ENCODE measurements at places on chromosomes 1 and 21.

DNA sequence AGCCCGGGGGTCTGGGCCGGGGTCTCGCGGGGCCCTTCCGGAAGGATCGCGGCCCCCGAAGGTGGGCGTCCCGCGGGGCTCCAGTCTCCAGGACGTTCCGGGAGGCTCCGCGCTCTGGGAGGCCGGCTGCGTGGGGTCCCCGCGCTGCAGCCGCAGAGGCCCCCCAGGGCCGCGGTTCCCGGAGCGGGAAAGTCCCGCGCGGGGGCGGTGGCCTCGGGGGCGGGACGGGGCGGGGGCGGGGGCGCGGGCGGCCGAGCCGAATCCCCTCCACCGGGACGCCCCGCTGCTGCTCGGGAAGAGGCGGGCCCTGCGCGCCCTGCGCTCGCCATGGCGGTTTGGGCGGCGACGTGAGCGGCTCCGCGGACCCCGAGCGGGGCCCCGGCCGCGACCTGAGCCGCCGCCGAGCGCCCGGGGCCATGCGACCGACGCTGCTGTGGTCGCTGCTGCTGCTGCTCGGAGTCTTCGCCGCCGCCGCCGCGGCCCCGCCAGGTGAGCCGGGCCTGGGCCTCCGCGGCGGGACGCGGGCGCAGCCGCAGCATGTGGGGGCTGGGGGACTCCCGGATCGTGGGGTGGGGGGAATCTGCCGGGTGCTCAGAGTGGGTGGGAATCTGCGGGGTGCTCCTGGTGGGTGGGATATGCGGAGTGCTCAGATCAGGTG lies at the start of gene IFNGR2:
Gene IFNGR2, plus strand, starts transcription at position 286 of the 658 bp plus-strand sequence. Its CDS starts 131 bp downstream, at position 417.
- peak; percentile 56 for DNase-seq

DNA sequence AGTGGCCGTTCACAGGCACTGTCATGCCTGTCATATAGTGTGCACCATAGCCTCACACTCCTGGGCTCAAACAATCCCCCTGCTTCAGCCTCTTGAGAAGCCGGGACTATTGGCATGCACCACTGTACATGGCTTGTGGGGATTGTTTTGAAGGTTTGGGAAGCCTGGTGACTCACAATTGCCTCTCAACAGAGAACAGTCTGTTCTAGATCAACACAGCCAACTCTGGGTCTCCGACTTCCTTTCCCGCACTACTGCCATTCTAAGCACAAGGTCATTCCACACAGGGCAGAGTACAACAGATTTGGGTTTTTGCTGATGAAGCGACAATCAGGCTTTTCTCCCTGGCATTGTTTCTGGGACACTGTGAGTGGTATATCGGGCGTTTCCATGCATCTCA lies 15.5 kb upstream of the AHCTF1 start:
- DNase-seq, result no peak

DNA sequence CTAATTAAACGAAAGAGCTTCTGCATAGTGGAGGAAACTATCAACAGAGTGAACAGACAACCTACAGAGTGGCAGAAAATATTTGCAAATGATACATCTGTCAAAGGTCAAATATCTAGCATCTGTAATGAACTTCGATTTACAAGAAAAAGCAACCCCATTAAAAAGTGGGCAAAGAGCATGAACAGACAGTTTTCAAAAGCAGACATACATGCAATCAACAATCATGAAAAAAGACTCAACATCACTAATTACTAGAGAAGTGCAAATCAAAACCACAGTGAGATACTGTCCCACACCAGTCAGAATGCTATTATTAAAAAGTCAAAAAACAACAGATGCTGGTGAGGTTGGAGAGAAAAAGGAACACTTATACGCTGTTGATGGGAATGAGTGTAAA lies 103.2 kb downstream of the MAGI3 start:
- DNase-seq, result no peak

- no peak for DNase-seq
Observed at GRCh38 chr1:58809325-58810010, 25.6 kb upstream of the JUN start.

- no peak for DNase-seq
Observed at GRCh38 chr1:2582391-2582790, 4.2 kb upstream of the PRXL2B start.

DNA sequence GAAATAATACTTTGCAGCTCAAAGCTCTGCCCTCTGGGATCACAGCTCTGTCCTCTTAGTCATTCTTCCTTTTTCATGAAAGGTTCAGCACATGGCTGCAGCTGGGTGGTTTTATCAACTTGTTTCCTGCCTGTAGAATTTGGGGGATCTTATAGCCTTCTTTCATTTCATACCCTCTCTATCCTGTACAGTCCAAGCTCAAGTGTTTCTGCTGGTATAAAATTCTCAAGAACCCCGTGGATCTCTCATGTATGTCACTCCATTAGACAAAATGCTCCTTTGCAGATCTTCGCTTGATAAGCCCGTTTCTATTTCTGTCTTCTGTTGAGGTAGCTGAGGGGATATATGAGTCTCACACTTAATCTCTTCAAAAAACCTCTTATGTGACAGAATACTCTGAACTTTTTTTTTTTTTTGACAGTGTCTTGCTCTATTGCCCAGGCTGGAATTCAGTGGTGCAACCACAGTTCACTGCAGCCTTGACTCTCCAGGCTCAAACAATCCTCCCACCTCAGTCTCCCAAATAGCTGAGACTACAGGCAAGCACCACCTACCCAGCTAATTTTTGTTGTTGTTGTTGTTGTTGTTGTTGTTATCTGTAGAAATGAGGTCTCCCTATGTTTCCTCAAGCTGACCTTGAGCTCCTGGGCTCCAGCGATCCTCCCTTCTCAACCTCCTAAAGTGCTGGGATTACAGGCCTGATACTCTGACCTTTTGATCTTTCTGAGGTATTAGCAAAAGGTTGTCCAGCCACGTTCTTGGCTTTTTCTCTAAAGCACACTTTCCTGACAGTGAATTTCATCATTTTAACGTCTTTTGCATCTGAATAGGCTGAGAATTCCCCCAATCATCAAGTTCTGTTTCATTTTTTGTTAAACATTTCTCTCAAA lies 24.6 kb upstream of the COL9A2 start:
- DNase-seq, result peak; percentile 38

DNA sequence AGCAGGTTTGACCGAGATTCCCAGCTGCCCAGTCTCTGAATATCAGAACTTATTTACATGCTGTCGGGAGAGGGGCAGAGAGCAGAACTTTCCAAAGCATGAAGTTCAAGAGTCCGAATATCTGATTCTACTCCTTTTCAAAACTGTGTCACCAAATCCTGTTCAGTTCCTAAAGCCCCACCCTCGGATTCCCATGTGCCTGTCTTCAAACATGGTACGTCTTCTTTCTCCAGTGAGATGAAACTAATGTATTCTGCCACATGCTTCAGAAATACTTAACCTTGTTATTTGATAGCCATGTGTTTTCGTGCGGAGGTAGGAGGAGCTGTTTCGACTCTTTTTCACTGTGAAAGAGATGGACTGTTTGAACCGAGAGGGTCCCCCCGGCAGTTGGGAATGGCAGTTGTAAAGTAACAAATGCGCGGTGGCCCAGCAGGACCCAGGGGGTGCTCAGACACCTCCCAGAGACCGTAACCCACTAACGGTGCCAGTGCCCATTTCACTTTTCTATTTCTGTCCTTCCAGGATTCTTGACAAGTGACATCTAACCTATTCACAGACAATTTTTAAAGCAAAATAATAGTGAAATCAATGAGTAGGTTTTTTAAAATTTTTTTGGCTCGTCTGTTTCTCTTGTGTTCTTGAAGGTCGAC lies 67.2 kb downstream of the ZBTB18 start:
- DNase-seq, result no peak

- DNase-seq, result no peak
Observed at GRCh38 chr1:75083223-75083622, 51.0 kb upstream of the LHX8 start.

- peak; percentile 11 for DNase-seq
Observed at GRCh38 chr1:236753516-236753915, 41.6 kb upstream of the MTR start.

DNA sequence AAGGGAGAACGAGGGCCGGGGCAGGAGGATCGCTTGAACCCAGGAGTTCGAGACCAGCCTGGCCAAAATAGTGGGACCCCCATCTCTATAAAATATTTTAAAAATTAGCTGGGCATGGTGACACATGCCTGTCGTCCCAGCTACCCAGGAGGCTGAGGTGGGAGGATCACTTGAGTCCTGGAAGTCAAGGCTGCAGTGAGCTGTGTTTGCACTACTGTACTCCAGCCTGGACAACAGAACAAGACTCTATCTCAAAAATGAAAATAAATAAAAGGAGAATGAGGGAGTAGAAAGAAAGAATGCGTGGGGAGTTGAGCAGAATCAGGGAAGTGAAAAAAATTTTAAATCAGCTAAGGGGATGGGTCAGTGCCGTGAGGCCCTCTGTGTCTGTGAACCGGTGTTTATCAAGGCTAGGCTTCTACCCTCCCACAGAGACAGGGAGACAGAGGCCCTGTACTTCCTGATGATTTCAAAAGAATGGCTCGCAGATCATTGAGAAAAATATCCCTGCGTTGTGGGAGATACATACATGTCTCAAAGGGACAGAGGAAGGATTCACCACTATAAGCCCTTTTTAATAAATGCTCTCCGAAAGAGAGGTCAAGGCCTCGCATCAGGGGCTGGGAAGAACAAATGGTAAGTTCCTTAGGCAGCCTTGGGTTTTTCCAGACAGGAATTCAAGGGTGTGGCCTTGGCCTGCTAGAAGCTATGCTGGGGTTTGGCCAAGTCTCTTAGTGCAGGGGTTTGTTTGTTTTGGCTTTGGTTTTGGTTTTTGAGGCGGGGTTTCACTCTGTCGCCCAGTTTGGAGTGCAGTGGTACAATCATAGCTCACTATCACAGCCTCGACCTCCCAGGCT lies 20.7 kb downstream of the IL10RB start:
- DNase-seq, result no peak

- no peak for DNase-seq
Observed at GRCh38 chr1:183125279-183125999, 60.6 kb upstream of the LAMC2 start.

DNA sequence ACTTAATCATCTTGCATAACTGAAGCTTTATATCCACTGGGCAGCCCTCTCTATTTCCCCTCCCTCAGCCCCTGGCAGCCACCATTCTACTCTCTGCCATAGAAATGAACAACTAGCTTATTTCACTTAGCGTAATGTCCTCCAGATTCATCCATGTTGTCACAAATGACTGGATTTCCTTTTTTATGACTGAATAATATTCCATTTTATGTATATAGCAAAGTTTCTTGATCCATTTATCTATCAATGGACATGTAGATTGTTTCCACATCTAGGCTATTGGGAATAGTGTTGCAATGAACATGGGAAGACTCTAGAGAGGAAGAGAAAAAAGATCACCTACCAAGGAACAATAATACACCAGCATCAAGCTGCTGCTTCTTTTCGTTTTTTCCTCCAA lies 32.1 kb upstream of the EEIG2 start:
- no peak for DNase-seq

GRCh38 chr1:183505454-183506089 lies 33.3 kb downstream of the SMG7 start:
- DNase-seq, result no peak

DNA sequence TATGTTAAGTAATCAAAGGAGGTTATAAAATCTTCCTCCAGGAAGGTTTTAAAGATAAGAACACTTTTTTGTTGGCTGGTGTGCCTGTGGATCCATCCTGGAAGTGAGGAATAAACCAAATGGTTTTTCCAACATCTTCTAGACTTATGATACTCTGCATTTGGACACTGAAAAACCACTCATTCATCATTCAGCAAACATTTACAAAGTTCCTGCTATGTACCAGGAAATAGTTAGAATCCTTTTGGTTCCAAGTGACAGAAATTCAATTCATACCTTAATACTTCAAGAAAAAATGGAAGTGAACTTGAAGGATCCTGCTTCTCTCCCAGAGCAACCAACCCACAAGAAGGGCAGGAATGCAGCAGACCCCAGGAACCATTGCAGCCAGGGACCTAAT lies 39.6 kb upstream of the PIGC start:
- no peak for DNase-seq

DNA sequence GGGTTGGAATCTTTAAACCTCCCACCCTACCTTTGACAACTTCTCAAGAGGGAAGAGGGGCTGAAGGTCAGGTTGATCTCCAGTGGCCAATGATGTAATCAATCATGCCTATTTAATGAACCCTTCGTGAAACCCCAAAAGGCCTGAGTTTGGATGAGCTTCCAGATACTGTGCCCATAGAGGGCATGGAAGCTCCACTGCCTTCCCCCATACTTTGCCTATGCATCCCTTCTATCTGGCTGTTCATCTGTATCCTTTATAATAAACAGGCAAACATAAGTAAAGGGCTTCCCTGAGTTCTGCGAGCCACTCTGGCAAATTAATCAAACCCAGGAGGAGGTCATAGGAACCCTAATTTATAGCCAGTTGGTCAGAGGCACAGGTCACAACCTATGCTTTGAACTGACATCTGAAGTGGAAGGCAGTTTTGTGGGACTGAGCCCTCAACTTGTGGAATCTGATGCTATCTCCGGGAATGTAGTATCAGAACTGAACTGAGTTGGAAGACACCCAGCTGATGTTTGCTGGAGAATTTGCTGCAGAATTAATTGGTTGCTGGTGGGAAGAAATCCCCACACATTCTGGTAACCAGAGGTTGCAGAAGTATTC lies 24.8 kb downstream of the S100A10 start:
- no peak for DNase-seq

- DNase-seq, result no peak
Observed at GRCh38 chr1:116686723-116687352, 19.3 kb upstream of the IGSF3 start.

- peak; percentile 38 for DNase-seq
Observed at GRCh38 chr1:70487910-70488665, 77.0 kb downstream of the CTH start.

DNA sequence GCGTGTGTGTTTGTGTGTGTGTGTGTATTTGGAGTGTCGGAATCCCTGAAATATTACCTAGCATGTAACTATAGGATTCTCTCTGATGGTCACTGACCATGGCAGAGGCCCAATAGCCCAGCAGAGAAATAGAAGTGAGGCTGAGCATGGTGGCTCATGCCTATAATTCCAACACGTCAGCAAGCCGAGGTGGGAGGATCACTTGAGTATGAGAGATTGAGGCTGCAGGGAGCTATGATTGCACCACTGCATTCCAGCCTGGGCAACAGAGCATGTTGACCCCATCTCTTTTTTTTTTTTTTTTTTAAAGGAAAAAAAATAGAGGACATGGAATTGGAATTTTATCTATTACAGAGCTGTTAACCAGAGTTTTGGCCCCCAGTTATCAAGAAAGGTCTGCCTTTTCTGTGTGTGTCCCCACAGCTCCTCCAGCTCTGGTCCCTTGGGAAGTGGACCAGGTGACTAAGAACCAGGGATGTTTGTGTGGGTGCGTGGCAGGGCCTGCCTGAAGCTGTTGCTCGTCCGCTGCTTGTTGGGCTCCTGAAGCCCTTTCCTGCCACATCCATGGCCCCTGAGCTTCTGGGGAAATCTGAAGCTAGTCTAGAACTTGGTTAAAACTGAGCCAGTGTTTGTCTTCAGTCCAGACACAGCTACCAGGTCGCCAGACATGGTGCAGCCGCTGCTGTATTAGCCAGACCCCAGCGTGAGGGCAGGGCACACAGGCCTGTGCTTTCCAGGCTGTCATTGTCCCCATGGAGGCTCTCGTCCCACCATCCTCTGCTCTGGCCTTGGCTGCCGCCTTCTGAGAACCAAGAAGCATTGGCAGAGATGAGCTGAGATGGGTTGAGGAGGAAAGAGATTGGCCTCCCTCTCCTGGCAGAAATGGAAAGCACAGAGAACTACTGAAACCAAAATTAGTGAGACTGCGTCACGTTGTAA lies 25.5 kb downstream of the CAPN9 start:
- no peak for DNase-seq

- DNase-seq, result peak; percentile 70
Observed at GRCh38 chr1:204398197-204399125, 13.2 kb downstream of the PPP1R15B start.

Measured in activated CD4-positive, alpha-beta T cell treated with anti-CD3 and anti-CD28 coated beads for 36 hours (primary cell).